ENCODE measurements at places on chromosomes 12 and 14.

DNA sequence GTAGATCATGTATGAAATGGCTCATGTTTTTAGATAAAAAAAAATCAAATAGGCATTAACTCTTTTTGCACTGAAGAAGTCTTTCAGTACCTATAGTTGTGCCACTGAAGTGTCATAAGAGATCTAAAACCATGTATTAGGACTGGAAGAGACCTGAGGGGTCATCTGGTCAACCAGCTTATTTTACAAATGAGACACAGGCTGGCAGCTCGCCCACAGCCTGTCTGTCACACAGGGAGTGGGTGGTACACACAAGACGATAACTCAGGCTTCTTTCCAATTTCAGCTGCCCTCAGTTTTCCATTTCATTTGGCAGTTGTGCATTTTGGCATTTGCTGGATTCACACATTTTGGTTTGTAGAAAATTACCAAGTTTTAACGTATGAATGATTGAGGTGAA lies 34.7 kb downstream of the C12orf75 start:
- no peak for DNase-seq

DNA sequence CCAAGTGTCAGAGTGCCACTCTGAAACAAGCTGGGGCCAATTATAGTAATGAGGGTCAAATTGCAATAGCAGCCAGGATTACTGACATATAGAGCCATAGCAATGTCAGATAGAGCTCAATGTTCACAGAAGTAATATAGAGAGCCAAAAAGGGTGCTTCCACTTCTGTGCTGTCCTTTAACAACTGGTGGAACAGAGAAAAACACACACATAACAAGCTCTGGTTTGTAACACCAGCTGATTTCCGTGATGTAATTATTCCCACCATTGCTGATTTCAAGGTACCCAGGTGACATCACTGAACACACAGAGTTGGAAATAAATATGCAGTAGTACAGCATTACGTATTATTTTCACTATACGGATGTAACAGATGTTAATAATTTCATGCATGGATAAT lies 3.0 kb upstream of the CLEC2B start:
- DNase-seq, result no peak

GRCh38 chr14:22231018-22231417 lies 358.0 kb downstream of the DAD1 start:
- no peak for DNase-seq

GRCh38 chr12:83763425-83763824 lies 1076.7 kb downstream of the TMTC2 start:
- no peak for DNase-seq
